ENCODE measurements at places on chromosomes 1 and 21.

DNA sequence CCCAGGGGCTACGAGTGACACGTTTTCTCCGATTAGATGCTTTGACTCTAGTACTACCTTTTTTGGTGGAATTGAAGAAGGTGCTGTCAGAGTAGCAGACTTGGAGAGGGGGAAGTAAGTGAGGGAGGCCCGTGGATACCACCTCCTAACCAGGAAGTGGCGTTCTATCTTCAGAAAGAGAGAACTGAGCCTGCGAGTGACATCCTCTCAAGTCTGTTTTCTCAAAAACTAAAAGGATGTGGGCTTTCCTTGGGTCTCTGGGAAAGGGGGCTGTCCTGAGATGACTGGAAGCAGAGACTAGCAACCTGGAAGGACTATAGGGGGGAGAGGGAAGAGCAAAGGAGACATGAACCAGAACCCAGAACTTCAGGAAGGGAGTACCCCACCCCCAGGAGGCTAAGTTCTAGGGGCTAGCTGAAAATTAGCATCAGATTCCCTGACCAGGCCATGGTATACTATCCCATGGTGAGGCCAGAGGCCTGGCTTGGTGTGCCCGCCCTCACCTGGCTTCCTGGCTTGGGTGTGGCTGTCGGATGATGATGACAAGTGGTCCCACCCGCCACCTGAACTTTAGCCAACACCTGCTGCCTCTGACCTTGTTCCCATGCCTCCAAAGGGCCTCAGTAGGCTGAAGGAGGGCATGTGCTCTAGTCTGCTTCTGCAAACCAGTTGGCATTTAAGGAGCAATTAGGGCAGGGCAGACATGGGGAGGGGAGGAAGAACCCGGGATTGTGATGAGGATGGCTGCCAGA is 49.1 kb downstream of the ATP2B4 start:
- DNase-seq = no peak

DNA sequence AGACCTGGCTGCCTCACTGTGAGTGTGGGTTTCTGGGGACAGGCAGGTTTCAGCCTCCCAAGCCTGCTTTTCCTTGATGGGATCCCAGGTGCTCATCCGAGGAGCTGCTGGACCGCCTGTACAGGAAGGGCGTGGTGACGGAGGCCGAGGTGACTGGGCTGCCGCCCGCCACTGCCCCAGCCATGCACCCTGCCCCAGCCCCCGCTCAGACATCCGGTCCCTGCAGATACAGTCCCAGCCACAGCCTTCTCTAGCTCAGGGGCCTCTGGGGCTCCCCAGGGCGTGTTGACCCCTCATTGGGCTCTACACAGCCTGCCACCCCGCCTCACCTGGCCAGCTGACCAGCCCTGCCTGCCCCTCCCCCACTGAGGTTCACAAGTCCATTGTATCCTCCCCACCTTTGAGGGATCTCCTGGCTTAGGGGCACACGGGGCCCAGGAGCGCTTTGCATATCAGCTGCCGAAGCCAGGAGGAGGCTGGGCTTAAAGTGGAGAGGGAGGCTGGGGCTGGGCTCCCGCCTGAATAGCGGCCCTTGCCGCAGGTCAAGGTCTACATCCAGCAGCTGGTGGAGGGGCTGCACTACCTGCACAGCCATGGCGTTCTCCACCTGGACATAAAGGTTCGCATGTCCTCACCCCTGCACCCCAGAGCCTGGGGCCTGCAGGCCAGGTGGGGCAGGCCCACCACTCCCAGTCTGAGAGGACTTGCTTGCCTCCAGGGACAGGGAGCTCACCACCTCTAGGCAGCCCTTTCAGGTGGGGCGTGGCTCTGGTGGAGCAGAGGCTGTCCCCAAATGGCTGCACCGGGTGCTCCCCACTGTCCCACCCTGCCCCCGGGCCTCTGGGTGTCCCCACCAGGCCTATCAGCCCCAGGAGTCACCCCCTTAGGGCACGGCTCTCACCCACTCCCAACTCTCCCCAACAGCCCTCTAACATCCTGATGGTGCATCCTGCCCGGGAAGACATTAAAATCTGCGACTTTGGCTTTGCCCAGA is 38.5 kb downstream of the TRIM11 start:
- DNase-seq = no peak

- no peak for DNase-seq
These were observed 38.0 kb upstream of the FOXO6 start for GRCh38 chr1:41323243-41323642.

DNA sequence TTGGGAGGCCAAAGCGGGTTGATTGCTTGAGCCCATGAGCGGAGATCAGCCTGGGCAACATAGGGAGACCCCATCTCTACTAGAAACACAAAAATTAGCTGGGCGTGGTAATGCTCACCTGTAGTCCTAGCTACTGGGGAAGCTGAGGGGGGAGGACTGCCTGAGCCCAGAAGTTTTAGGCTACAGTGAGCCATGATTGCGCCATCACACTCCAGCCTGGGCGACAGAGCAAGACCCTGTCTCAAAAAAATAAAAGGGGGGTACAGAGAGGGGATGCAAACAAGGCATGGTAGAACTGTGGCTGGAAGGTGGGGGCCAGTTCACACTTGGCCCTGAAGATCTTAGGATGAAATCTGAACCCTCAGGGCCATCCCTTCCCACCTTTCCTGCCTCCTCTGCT is 1.2 kb upstream of the C1orf210 start:
- no peak for DNase-seq

DNA sequence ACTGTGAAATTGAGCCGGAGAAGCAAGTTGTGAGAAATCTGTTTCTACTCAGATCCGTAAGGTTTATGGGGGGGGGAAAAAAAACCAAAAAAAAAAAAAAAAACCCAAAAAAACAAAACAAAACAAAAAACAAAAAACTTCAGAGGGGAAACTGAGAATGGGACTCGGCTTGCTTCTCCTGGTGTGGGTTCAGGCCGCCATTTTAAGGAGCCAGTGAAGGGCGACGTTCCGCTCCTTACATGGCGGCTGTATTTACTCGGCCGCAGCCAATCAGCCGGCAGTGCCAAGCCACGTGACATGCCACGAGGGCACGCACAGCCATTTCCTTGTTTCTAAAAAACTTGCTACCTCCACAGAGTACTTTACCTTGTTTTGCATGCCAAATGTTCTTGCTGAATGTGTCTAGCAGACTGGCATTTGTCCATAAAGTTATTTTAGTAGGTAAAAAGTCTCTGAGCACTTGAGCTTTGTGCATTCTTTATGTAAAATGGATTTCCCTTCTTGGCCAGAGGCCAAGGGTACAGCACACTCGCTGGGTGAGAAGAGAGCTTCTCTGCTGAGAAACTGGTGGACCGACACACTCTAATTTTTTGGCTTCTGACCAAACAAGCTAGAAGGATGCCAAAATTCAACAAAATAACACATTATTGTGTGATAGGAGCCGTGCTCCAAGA is 101.8 kb downstream of the NFIA start:
- DNase-seq = peak; percentile 86

DNA sequence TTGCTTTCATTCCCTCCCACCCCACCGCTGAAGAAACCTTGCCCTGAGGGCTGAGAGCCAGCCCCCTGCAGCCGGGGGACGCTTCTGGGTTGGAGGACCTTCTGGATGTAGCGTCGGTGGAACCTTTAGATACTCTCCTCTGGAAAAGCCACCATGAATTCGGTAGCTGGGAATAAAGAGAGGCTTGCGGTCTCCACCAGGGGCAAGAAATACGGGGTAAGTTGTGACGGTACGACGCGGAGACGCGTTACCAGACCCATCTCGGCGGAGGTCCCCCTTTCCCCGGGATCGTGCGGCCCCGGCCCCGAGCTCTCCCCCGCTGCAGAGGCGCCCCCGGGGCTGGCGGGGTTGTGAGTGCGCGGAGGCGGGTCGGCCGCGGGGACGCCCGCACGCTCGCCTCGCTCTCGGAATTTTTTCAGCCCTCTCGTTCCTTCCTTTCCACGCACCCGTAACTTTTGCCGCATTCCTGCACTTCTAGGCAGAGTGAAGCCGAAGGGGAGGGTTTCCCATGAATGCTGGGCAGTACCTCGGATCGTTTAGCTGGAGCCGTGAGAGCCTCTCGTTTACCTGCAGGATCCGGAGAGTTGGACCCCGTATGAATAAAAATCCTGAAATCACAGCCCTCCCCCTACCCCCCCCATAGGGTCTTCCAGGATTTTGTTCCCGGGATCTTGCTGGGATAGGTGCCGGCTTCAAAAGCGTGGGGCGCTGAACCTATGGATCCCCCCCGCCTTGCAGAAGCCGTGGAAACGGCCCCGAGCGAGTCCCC is 671 bp downstream of the KIF26B start:
- DNase-seq = no peak

GRCh38 chr1:213876531-213876930 is 111.2 kb upstream of the PROX1 start:
- no peak for DNase-seq

GRCh38 chr21:41444703-41445464 is 18.8 kb downstream of the MX1 start:
- DNase-seq = no peak

DNA sequence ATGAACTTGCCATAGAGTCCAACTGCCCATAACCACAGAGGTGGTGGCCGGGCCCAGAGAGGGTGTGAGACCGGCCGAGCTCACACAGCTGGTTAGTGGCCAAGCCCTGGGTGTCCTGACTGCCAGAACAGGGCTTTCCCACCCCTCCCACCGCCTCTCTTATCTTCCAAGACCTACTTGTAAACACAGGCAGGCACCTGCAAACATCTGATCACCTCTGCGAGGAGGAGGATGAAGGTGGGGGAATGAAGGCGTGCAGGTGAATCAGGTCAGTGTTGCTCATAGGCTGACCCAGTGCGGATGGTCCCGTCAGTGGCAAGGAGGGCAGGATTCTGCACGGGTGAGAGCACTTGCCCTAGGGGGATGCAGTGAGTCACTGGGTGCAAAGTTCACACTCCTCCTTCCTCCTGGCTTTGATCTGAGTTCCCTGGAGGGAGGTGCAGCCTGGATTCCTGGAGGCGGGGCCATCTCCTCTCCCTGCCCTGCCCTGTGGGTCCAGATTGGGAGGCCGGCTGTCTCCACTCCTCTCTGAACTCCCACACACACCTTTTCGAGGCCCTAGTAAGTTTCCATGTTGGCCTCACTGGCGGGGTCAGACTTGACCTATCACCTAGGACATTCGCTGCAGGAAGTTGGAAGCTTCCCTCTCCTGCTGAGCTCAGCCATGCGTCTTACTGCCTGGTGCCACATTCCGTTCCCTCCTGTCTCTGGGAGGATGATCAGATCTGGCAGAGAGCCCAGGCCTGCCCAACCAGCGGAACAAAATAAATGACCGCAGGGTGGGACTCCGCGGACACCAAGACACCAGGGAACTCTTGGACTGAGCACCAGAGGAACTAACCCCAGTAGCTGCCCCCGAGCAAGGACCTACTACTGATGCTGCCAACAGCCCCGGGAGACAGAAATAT is 7.3 kb downstream of the UQCRHL start:
- DNase-seq = no peak

DNA sequence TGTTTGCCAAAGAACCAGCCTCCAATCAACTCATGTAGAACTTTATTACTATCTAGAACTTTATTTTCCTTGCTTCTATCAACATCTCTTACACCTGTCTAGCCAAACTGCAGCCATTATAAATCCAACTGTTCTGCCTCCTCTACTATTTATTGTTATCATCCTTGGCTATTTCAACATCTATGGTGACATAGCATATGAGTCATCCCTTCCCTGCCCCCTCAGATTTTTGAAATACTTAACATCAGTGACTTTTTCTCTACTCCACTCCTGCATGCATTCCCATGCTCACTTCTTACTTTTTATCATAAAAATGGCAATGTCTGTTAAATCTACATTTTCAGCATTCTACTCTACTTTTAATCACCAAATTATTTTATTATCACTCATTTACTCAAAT is 544.9 kb upstream of the NEGR1 start:
- DNase-seq = no peak

- DNase-seq = no peak
These were observed 807 bp downstream of the CEP85 start for GRCh38 chr1:26234644-26235370.

DNA sequence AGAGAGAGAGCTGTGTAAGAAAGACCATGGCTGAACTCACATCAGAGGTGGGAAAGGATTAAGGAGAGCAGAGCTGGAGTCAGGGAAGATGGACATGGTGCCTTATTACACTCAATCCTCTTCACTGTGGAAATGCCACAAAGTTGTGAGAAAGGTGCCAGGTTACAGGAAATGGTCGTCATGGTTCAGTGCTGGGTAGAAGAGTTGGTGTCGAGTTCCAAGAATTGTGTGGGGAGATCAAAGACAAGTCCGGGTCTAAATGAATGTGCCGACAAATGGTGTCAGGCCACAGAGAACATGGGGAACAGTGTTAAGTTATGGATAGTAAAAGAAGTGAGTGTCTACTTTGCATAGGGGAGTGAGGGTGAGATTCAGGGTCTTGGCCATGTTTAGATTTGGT is 40.9 kb downstream of the LAMC2 start:
- no peak for DNase-seq

GRCh38 chr1:102853136-102853535 is 255.2 kb downstream of the COL11A1 start:
- DNase-seq = no peak

GRCh38 chr21:33025489-33026442 is at the start of gene OLIG2:
Gene OLIG2 (plus strand): TSS chr21:33025935. CDS start chr21:33026863, 928 bp downstream.
- DNase-seq = no peak

- DNase-seq = no peak
These were observed 65.4 kb downstream of the SLC35A3 start for GRCh38 chr1:100035214-100035613.

- DNase-seq = no peak
These were observed 109.0 kb downstream of the FAF1 start for GRCh38 chr1:50851034-50851433.

GRCh38 chr21:46607636-46608035 is 2.8 kb upstream of the S100B start:
- no peak for DNase-seq

DNA sequence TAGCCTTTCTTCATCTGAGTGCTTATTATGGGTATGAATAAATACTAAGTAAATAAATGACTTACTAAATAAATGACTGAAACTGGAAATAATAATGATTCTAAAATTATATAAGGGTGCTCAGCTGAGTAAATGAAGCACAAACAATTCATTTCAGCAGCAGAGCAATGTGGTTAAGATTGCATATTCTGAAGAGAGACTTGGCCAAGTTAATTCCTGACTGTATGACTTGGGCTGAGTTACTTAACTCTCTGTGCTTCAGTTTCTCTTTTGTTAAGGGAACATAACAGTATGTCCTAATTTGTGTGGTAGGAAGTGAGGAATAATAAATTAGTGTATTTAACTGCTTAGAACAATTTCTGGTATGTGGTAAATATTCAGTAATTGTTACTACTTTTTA is 19.1 kb downstream of the AGL start:
- DNase-seq = no peak
